Retina (tissue), 1 donor: ENCODE measurements at places on chromosomes 12 and 14.

- peak; percentile 72 for DNase-seq
These were observed 8.4 kb upstream of the TBX3 start for GRCh38 chr12:114692186-114693058.

DNA sequence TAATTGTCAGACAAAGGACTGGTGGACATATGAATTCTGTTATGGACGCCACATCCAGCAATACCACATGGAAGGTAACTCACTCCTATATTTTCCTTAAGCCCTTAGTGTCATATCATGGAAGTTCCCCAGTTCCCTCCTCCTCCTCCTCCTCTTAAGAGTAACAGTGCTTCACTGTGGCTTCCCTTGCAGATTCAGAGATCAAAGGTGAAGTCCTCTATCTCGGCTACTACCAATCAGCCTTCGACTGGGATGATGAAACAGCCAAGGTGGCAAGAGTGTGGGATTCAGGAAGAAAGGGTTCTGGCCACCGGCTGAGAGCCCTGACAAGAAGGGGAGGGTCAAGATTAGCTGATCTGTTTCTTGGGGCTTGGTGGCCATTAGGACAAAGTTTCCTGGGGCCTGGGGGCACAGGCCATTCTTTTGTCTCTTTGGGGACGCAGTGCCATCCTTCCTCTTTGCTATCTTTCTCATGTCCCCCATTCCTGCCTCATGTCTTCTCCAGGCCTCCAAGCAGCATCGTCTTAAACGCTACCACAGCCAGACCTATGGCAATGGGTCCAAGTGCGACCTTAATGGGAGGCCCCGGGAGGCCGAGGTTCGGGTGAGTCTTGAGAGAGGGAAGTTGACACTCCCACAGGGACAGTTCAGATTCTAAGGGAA, 2.0 kb downstream of the OS9 start:
- no peak for DNase-seq

DNA sequence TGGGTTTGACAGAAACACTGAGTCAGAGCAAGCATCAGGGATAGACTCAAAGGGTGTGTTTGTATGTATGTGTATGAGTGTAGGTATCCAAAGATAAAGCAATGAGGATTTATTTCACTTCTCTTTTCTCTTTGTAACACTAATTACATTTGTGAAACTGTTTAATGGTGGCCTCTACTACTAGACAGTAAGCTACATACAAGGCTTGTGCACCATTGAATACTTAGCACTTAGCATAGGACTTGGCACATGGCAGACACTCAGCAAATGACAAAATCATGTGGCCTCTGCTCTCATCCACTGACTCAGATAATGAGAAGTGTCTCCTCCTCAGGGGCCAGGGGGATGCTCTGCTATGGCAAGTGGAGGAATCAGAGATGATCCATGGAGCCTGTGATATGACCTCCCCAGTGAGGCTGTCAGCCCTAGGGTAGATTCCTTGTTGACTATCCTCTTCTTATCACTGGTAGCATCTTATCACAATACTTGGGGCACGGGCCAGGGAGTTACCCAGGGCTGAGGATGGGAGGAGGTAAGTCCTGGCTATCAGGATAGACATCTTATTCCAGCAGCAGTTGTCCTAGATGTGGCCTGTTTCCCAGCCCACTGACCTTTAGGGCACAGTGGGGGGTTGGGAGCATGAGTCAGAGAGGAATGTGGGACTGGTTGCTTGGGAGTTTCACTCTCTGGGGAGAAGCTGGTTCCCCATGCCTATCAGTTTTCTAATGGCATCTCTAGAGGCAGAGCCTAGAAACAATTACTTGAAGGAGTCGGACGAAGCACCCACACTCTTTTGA, 71.2 kb upstream of the HOXC13 start:
- DNase-seq = no peak

DNA sequence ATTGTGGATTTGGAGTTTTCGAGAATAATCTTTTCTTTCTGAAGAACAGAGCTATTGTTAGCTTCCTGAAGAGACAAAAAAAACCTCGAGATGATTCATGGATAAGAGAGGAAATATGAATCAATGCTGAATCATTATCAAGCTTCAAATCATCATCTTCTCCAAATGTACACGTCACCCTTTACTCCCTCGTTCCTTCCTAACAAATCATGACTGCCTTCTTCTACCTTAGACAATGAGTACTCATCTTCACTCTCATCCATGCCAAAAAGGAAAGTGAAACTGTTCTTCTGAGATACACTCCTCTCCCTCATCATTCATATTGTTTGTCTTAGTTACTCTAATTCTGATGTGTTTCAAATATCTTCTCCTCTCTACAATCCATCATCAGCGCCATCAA, 1115.8 kb upstream of the ATXN7L3B start:
- no peak for DNase-seq

DNA sequence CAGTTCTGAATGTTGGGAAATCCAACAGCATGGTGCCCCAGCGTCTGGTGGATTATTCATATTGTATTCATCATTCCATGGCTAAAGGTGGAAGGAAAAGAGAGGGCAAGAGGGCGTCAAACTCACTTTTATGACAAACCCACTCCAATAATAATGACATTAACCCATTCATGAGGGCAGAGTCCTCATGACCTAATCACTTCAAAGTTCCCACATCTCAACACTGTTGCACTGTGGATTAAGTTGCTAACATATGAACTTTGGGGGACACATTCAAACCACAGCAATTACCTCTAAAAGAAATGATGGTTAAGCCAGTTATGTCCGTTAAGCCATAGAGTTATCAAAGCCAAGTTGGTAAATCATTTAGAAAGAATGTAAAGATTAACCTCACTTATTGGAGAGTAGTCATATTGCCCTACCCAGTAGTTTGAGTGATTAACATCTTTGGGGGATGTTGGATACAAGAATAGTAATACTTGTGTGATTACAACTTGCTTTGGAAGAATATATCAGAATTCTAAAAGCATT, 212.4 kb upstream of the FLRT2 start:
- no peak for DNase-seq
